Ovary (tissue), 10 donors: ENCODE measurements at places on chromosomes 4 and X. TPM values are rescaled to one million over a fixed set of nuclear protein-coding genes. Genes with fewer than 3 reads are reported as not detected.

Gene POU4F2
- not detected for total RNA-seq

Gene CXorf49
- not detected for total RNA-seq

Gene NAA10
- 72.8 TPM for total RNA-seq

Gene ZNF157
- 0.40 TPM for total RNA-seq

Gene PPBP
- 0.53 TPM for total RNA-seq

Gene TRIM60
- not detected for total RNA-seq

Gene TCP11X2
- total RNA-seq: not detected

Gene SLC49A3
- total RNA-seq: 1.1 TPM

Gene LDOC1
- total RNA-seq: 56.3 TPM

Gene SORBS2
- 32.7 TPM for total RNA-seq

Gene SLC34A2
- 14.0 TPM for total RNA-seq

Gene GLOD5
- not detected for total RNA-seq

Gene ASB9
- total RNA-seq: 0.50 TPM

Gene OPRPN
- not detected for total RNA-seq

Gene RNF175
- total RNA-seq: not detected

Gene TAF7L
- total RNA-seq: not detected

Gene AKAP14
- 1.3 TPM for total RNA-seq

Gene FGFRL1
- total RNA-seq: 46.7 TPM

Gene CXCL10
- total RNA-seq: not detected

Gene TREX2
- total RNA-seq: 0.77 TPM

Gene SNX25
- total RNA-seq: 14.1 TPM

Gene SYN1
- total RNA-seq: 0.69 TPM

Gene UBQLN2
- total RNA-seq: 23.2 TPM

Gene UCHL1
- 140 TPM for total RNA-seq

Gene ARAF
- 72.4 TPM for total RNA-seq

Gene ZDHHC9
- total RNA-seq: 16.6 TPM

Gene REELD1
- 0.15 TPM for total RNA-seq

Gene SPANXC
- not detected for total RNA-seq

Gene DCAF8L2
- 0.27 TPM for total RNA-seq

Gene RHOXF2B
- total RNA-seq: 0.12 TPM

Gene PRAF2
- 54.0 TPM for total RNA-seq

Gene EVC2
- 10.9 TPM for total RNA-seq

Gene FAM184B
- 0.05 TPM for total RNA-seq

Gene HDAC6
- total RNA-seq: 109 TPM

Gene ZBTB49
- 6.7 TPM for total RNA-seq

Gene PLRG1
- total RNA-seq: 90.9 TPM

Gene TMEM35A
- 3.9 TPM for total RNA-seq

Gene INTU
- 23.2 TPM for total RNA-seq

Gene BLOC1S4
- 18.9 TPM for total RNA-seq

Gene SMIM10L2A
- 3.6 TPM for total RNA-seq

Gene RTL3
- 0.23 TPM for total RNA-seq

Gene KCNE5
- 1.0 TPM for total RNA-seq

Gene UNC5C
- total RNA-seq: 3.0 TPM

Gene MAGEA10
- total RNA-seq: not detected
